Pulmonary artery endothelial cell (primary cell): ENCODE measurements at places on chromosomes 11 and 22. TPM values are rescaled to one million over a fixed set of nuclear protein-coding genes. Genes with fewer than 3 reads are reported as not detected.

The SPDYC gene
- total RNA-seq, result not detected in 2 replicates

The NLRP6 gene
- not detected in 2 replicates for total RNA-seq

The C1QTNF4 gene
- 0.11 and 0.13 TPM in 2 replicates for total RNA-seq

The RAB39A gene
- 0.07 TPM in 1 of 2 replicates, not detected in the other for total RNA-seq

The ENTHD1 gene
- total RNA-seq, result not detected in 2 replicates

The OR4C3 gene
- total RNA-seq, result not detected in 2 replicates

The MPPED2 gene
- total RNA-seq, result not detected in 2 replicates

The SLC22A9 gene
- total RNA-seq, result not detected in 2 replicates

The MMP11 gene
- total RNA-seq, result 4.5 and 9.9 TPM in 2 replicates

The MAPK8IP2 gene
- 0.11 and 0.13 TPM in 2 replicates for total RNA-seq

The IL18 gene
- total RNA-seq, result 0.99 and 1.7 TPM in 2 replicates

The GLB1L3 gene
- total RNA-seq, result not detected in 2 replicates

The OR4D5 gene
- not detected in 2 replicates for total RNA-seq

The C11orf16 gene
- total RNA-seq, result not detected in 2 replicates

The UPK3A gene
- not detected in 2 replicates for total RNA-seq

The PTGDR2 gene
- total RNA-seq, result under 0.01 and 0.04 TPM in 2 replicates

The ROBO4 gene
- 186 and 220 TPM in 2 replicates for total RNA-seq

The NRXN2 gene
- total RNA-seq, result not detected in 2 replicates

The DSCAML1 gene
- not detected in 2 replicates for total RNA-seq

The KRTAP5-11 gene
- total RNA-seq, result not detected in 2 replicates

The TRIM3 gene
- total RNA-seq, result 25.6 and 30.3 TPM in 2 replicates

The P2RX3 gene
- not detected in 2 replicates for total RNA-seq

The MRPL48 gene
- total RNA-seq, result 28.6 and 41.0 TPM in 2 replicates

The SERPING1 gene
- total RNA-seq, result 0.11 TPM in 1 of 2 replicates, not detected in the other

The SLC37A2 gene
- 0.53 and 0.67 TPM in 2 replicates for total RNA-seq

The SMTNL1 gene
- total RNA-seq, result not detected in 2 replicates

The TESMIN gene
- total RNA-seq, result 1.5 and 1.9 TPM in 2 replicates

The CNTF gene
- 1.6 and 2.2 TPM in 2 replicates for total RNA-seq

The AQP11 gene
- 0.40 and 0.63 TPM in 2 replicates for total RNA-seq

The CDC45 gene
- total RNA-seq, result 30.7 and 50.1 TPM in 2 replicates

The ARHGAP20 gene
- 1.8 and 2.6 TPM in 2 replicates for total RNA-seq

The C11orf86 gene
- not detected in 2 replicates for total RNA-seq

The TMPRSS13 gene
- total RNA-seq, result not detected in 2 replicates

The DGCR6 gene
- total RNA-seq, result 0.26 and 0.35 TPM in 2 replicates

The HTR3A gene
- total RNA-seq, result not detected in 2 replicates

The OR5M8 gene
- total RNA-seq, result not detected in 2 replicates

The RASGRP2 gene
- total RNA-seq, result 0.53 and 1.5 TPM in 2 replicates

The OR8A1 gene
- not detected in 2 replicates for total RNA-seq

The OR1S1 gene
- total RNA-seq, result not detected in 2 replicates

The FXYD2 gene
- total RNA-seq, result 0.13 and 0.32 TPM in 2 replicates

The GGTLC2 gene
- not detected in 2 replicates for total RNA-seq

The P2RY2 gene
- total RNA-seq, result 2.3 and 6.3 TPM in 2 replicates

The APLNR gene
- total RNA-seq, result not detected in 2 replicates

The PDE2A gene
- total RNA-seq, result 8.4 and 25.3 TPM in 2 replicates

The TIGD3 gene
- total RNA-seq, result 0.32 and 0.33 TPM in 2 replicates
